ENCODE measurements at places on chromosomes 12 and 14.

GRCh38 chr12:124466216-124467128 lies 100.9 kb downstream of the NCOR2 start:
- no peak for DNase-seq

GRCh38 chr12:75844985-75845384 lies 186.6 kb downstream of the PHLDA1 start:
- no peak for DNase-seq

DNA sequence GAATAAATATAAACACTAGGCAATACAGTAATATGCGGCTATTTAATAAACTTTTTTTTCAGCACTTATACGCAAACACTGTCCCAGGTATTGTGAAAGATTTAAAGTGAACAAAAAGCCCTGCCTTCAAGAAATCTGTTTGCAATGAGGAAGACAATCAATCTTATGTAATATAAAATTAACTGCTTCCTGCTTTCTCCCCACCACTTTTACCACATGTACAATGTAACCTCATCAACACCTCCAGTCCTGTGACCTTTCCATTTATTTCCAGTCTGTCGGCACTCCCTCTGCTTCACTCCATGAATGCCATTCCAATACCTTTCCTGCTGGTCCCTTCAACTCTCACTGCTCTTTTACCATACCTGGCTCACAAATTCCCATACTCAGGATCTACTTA lies 10.5 kb downstream of the SNX6 start:
- DNase-seq = no peak

DNA sequence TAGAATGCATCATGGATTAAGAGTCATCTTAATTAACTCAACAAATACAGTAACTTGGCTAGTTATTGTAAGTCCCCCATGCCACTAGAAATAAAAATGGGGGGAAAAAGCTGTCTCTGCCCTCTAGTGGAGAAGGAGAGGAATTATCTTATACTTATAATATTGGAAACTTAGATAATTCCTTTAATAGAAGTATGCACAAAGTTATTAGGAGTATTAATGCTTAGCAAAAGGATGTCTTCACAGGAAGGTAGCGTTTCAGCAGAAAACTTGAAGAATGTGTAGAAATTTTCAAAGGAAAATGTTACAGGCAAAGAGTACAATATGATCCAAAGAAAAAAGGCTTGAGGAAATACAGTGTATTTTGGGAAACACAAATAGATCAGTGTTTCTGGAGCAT lies 19.8 kb downstream of the OR5AU1 start:
- DNase-seq = no peak

- no peak for DNase-seq
Measured at GRCh38 chr14:95248432-95248831, 71.3 kb downstream of the CLMN start.

GRCh38 chr14:74848768-74849167 lies 27.2 kb downstream of the PROX2 start:
- no peak for DNase-seq

DNA sequence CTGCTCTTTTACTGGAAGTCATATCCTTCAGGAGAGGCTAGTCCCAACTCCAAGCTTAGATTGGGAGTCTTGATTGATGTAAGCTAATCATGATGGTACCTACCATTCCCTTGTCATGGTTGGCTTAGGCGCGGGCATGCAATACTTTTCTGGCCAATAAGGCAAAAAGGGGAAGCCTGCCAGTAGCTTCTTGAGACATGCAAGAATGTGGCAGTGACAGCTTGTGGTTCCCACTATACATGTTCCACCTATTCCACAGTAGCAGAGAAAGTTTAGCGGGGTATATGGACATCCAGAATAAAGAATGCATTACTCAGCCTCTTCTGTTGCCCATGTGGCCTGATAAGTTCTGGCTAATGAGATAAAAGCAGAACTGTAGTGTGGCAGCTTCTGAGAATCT lies 55.0 kb downstream of the AP5M1 start:
- DNase-seq = no peak

DNA sequence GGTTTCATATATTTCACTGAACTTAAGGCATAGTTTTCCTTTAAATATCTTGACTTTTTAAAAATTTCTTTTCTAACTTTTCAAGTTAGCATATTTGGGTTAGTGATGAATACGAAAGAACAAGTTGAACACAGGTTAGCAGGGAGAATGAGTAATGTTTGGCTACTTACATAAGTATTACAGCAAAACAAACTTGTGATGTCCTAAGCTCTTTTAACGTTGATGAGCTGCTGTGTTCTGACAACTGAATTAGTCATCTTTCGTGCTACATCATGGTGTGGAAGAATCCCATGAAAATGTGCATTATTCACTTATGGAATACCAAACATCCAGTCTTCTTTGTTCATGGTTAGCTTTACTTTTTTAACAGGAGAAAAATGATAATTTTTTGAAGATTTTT lies 36.3 kb upstream of the PDZRN4 start:
- no peak for DNase-seq

- peak; percentile 76 for DNase-seq
Measured at GRCh38 chr12:83016218-83016835, 329.6 kb downstream of the TMTC2 start.

- peak; percentile 33 for DNase-seq
Measured at GRCh38 chr12:12582895-12583303, 20.2 kb upstream of the DUSP16 start.

DNA sequence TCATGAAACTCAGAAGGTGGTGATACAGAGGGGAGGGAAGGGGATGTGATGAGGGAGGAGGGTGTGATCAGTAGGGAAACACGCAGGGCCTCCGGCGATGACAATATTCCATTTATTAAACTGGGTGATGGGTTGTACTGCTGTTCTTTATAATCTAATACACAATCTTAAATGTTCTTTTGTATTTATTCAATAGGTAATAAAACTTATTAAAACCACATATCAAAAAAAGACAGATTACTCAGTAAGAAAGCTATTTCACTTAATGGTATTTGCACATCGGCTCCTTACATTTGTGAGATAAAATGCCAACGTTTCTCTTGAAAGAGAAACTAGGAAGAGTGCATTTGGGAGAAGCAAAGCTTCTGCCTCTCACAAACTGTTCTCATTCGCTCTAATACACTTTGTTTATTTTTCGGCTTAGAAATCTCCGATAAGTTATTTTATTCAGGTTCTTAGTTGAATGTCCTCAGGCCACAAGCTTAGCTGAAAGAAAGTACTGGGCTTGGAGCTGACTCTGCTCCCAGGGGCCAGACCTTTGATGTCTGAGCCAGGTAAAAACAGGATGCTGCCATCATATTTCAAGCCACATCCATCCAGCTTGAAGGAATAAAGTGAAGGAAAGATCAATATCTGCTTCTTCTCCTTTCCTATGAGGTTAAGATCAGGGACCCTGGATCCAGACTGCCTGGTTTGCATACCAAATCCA lies 17.5 kb downstream of the STON2 start:
- no peak for DNase-seq

DNA sequence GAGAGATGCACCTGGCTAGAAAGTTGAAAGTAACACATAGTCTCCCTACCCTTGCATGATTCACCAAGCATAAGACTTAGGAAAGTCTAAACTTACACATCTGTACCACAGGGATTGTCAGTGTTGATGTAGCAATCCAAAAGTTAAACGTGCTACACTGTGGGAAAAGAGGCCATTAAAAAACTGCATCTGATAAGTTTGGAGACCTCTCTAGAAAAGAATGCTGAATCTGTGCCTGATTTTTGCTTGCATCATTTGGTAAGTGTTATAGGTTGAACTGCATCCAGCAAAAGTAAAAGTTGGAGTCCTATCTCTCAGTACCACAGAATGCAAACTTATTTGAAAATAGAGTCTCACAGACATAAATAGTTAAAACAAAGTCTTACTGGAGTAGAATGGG lies 126.6 kb downstream of the SLC6A15 start:
- DNase-seq = no peak

Data from AG09309 (cell line).